ENCODE measurements at places on chromosomes 5 and 9.

DNA sequence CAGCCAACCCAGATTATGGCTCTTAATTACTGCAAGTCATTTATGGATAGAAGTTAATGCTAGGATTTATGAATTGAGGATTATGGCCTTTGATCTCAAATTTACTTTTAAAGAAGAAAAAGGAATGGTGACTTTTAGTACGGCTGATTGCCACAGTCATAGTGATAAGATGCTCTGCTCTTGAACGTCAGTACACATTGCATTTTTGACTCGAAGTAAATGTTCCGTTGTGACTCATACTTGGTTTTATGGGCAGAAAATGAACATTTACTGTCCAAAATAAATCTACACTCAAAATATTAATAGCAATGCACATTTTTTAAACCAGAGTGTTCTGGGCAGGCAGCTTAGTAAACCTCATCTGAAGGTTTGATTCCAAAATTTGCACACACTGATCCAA, 830 bp downstream of the ADAMTSL1 start:
- no peak for DNase-seq

DNA sequence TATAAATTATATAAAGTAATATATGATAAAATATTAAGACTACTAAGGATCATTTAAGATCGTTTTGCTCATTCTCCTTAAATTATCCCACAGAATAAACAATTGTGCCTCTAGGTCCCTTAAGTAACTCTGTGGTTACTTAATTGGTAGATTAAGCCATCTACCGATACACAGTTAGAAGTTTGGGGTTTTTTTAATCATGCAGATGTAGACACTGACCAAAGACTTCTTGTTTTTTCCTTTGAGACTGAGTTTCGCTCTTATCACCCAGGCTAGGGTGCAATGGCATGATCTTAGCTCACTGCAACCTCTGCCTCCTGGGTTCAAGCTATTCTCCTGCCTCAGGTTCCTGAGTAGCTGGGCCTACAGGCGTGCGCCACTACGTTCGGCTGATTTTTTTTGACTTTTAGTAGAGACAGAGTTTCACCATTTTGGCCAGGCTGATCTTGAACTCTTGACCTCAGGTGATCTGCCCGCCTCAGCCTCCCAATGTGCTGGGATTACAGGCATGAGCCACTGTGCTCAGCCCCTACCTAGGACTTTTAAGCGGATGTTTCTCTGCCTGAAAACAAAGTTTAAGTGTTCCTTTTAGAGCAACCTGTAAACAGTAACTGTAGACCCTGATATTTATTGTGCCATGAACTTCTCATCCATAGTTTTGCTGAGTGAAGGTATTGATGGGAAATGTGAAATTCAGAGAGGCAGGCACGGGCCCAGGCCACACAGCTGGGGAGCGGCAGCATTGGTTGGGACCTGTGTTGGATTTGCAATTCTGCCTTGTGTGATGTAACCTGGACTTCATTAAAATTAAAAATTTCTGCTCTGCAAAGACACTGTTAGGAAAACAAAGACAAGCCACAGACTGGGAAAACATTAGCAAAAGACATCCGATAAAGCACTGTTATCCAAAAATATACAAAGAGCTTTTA, 11.6 kb downstream of the CEL start:
- DNase-seq, result no peak

DNA sequence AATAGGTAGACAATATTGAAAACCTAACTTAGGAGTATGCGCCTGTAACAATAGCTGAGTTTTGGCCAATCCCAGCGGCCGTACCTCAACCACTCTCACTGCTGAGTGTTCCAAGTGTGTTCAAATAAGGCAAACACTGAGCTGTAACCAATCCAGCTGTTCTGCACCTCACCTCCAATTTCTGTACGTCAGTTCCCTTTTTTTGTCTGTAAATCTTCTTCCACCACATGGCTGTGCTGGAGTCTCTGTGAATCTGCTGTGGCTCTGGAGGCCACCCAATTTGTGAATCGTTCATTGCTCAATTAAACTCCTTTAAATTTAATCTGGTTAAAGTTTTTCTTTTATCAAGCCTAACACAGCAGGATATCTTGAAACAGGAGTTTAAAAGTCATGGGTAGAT, 116.3 kb downstream of the SLC28A3 start:
- no peak for DNase-seq

DNA sequence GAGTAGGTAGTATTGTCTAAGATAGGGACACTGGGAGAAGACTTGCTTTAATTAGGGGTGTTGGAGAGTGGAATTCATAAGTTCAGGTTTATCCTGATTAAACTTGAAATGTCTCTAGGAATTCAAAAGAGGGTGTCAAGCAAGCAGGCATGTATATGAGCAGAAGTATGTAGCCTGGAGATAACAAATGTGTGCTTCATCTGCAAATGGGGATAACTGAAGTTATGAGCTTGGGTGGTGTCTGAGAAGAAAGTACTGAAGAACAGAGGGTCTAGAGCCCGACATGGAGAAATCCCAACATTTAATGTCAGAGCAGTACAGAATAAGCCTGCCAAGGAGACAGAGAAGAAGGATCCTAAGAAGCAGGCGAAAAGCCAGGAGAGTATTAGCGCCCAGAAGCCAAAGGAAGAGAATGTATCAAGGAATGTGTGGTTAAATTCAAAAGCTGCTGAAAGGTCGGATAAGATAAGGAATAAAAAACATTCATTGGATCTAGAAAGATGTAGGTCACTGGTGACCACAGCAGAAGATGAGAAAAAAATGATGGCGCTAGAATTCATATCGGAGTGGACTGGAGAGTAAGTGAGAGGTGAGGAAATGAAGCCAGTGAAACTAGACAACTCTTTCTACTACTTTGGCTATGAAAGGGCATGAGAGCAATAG, 401.5 kb upstream of the PIK3R1 start:
- DNase-seq, result no peak

All from HS-27A (cell line).